ENCODE measurements at places on chromosomes 2 and 18. TPM values are rescaled to one million over a fixed set of nuclear protein-coding genes. Genes with fewer than 3 reads are reported as not detected.

- no peak for DNase-seq
Measured at GRCh38 chr2:137115081-137115794, 349.9 kb downstream of the THSD7B start.

- DNase-seq = no peak
Measured at GRCh38 chr2:28446531-28446930, 49.3 kb upstream of the PLB1 start.

- peak; percentile 99 for DNase-seq
Measured at GRCh38 chr2:231464576-231465540, 574 bp upstream of the NCL start.

Gene GPR45
- not detected for total RNA-seq

GRCh38 chr2:144372410-144373080, 147.4 kb downstream of the ZEB2 start:
- DNase-seq = no peak

Measured in Peyer's patch (tissue), 4 donors.